ENCODE measurements at places on chromosomes 3 and 15.

- DNase-seq: no peak
- no peaks in the 10 kb centered on the region for H3K27me3 ChIP-seq
- H3K4me1 ChIP-seq: peaks cover 2% of the 10 kb centered on the region
- H3K27ac ChIP-seq: no peak overlapping the region
- H3K4me3 ChIP-seq: no peak overlapping the region
Observed at GRCh38 chr15:62486041-62486440, 321.0 kb upstream of the C2CD4B start.

GRCh38 chr15:55151631-55152030, 45.1 kb downstream of the RSL24D1 start:
- H3K36me3 ChIP-seq: no peaks in the 10 kb centered on the region
- H3K27me3 ChIP-seq: peaks cover 5% of the 10 kb centered on the region
- H3K4me3 ChIP-seq: no peak overlapping the region
- H3K4me1 ChIP-seq: no peaks in the 10 kb centered on the region
- H3K27ac ChIP-seq: no peak overlapping the region
- DNase-seq: no peak

- H3K4me3 ChIP-seq: no peak overlapping the region
- H3K36me3 ChIP-seq: no peaks in the 10 kb centered on the region
- H3K4me1 ChIP-seq: peaks cover 48% of the 10 kb centered on the region
- H3K27me3 ChIP-seq: no peaks in the 10 kb centered on the region
Observed at GRCh38 chr3:127732879-127733350, 60.2 kb downstream of the ABTB1 start.

GRCh38 chr3:64462203-64462602, 225.6 kb downstream of the ADAMTS9 start:
- H3K27me3 ChIP-seq: no peaks in the 10 kb centered on the region
- DNase-seq: no peak
- H3K4me3 ChIP-seq: no peak overlapping the region
- no peak overlapping the region for H3K27ac ChIP-seq
- H3K36me3 ChIP-seq: no peaks in the 10 kb centered on the region

DNA sequence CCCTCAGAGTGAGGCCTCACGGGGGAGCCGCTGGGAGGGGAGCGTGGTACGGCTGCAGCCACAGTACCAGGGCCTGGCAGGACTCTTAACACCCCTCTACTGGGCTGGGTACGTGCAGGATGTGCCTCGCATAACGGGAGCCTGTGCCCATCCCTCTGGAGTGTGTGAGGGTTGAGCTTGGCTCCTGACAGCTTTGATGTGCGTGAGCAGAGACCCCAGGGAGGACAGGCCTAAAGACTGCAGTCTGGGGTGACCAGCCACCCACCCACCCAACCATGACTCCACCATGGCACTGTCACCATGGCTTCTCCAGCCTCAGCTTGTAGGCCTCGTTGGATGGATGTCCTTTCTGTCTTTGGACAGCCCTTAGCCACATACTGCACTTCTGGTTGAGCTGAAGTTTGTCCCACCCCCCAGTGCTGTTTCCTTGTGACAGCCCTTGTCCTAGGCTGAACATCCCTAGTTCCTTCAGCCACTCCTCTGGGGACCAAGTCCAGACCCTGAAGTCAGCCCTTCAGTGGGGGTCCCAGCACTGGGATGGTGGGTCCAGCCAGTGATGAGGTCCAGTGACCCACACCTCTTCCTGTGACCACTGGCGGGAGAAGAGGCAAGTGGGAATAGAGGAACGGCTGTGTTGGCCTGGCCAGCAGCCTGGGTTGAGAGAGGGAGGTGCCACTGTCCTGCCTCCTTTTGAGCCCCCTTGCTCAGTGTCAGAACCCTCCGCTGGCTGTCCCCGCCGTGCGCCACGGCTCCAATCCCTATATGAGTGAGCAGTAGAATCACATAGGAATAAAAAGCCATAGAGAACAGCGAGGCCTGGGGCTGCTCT, 6.1 kb downstream of the GLYCTK start:
- no peaks in the 10 kb centered on the region for H3K36me3 ChIP-seq
- H3K27me3 ChIP-seq: no peaks in the 10 kb centered on the region
- no peak for DNase-seq

GRCh38 chr3:156691920-156692319, 17.5 kb downstream of the TIPARP start:
- H3K27ac ChIP-seq: peak overlapping the region; percentile 70
- DNase-seq: peak; percentile 80
- no peaks in the 10 kb centered on the region for H3K27me3 ChIP-seq
- peaks cover 90% of the 10 kb centered on the region for H3K4me1 ChIP-seq
- H3K36me3 ChIP-seq: peaks cover 68% of the 10 kb centered on the region

GRCh38 chr15:93257920-93258319, 168.9 kb upstream of the RGMA start:
- H3K27ac ChIP-seq: no peak overlapping the region
- no peaks in the 10 kb centered on the region for H3K36me3 ChIP-seq
- H3K4me1 ChIP-seq: no peaks in the 10 kb centered on the region

DNA sequence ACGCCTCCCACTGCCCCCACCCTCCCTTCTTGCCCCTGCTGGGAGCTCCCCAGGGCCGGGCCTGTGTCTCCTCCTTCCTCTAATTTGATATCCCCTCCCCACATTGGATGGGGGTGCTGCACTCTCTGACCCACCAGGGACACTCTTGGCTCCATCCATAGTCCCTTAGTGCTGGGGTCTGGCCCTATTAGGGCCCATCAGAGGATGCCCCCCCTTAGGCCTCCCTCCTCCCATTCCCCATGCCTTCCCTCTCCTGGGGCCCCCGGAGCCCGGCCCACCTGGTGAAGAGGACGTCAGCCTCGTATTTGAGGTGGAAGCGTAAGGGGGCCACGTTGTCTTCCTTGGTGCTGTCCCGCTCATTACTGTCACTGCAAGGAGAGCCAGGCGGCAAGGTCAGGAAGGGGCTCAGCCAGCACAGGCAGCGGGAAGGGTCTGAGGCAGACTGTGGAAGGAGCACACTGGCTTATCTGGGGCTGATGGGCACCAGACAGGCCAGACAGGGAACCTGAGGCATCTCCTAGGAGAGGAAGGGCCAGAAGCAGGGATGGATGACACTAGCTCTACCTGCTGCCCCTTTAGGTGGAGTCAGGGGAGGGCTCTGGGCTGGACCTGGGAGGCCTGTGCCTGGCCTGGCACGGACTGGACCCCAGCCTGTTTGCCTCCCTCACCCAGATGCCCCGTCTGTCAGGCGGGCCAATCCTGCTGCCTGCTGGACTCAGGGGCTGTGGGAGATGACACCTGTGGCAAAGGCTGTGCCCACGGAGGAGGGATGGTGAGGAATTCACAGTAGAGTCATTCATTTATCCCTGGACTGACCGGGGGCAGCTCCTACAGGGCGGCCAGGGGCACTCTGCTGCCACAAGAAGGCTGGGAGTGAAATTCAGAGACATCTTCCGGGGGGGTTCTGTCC, 36.2 kb downstream of the FEM1B start:
- H3K27me3 ChIP-seq: no peaks in the 10 kb centered on the region
- no peak overlapping the region for H3K4me3 ChIP-seq
- no peaks in the 10 kb centered on the region for H3K4me1 ChIP-seq
- no peak for DNase-seq

- H3K4me3 ChIP-seq: no peak overlapping the region
- H3K27me3 ChIP-seq: no peaks in the 10 kb centered on the region
- no peak overlapping the region for H3K27ac ChIP-seq
Observed at GRCh38 chr3:74561881-74562280, 52.6 kb downstream of the CNTN3 start.

DNA sequence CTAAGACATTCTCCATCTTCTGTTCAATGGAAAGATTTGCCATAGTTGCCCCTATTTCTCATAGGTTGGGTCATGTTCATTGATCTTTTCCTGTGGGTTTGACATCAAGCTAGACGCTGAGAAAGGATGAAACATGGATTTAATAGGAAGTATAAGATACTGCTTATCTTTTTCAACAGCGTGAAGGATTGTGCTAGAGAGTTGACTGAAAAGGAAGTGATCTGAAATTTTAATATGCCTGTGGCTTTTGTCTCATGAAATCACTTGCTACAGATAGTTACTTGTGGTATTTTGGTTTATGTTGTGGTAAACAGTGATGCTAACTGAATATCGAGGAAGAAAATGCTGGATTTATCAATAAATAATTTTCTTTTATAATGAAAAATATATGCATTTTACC, 442.9 kb downstream of the EDEM1 start:
- no peak overlapping the region for H3K27ac ChIP-seq
- H3K4me1 ChIP-seq: no peaks in the 10 kb centered on the region
- no peaks in the 10 kb centered on the region for H3K27me3 ChIP-seq
- H3K4me3 ChIP-seq: no peak overlapping the region

DNA sequence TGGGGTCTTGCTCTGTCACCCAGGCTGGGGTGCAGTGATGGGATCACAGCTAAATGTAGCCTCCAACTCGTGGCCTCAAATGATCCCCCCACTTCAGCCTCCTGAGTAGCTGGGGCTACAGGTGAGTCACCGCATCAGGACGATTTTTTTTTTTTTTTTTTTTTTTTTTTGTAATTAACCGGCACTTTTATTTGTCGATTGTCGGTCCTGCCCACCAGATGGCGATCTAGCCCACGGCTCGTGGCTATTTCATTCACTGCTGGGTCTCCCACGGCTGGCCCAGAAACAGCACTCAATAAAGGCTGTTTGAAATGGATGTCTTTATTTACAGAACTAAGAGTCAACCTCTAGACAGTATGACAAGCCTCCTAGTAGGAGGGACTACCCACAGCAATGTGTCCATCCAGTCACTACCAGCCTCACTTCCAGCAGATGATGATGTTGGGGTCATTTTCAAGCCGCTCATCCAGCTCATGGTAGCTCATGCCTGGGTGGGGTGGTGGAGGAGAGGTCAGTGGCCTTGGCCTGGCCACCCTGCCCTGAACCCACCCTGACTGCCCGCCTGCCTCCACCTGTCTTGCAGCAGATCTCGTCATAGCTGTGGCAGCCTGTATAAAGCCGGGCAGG, 1.8 kb upstream of the ZMYND10 start:
- H3K36me3 ChIP-seq: no peaks in the 10 kb centered on the region
- no peak overlapping the region for H3K27ac ChIP-seq
- H3K4me3 ChIP-seq: no peak overlapping the region
- no peaks in the 10 kb centered on the region for H3K27me3 ChIP-seq

DNA sequence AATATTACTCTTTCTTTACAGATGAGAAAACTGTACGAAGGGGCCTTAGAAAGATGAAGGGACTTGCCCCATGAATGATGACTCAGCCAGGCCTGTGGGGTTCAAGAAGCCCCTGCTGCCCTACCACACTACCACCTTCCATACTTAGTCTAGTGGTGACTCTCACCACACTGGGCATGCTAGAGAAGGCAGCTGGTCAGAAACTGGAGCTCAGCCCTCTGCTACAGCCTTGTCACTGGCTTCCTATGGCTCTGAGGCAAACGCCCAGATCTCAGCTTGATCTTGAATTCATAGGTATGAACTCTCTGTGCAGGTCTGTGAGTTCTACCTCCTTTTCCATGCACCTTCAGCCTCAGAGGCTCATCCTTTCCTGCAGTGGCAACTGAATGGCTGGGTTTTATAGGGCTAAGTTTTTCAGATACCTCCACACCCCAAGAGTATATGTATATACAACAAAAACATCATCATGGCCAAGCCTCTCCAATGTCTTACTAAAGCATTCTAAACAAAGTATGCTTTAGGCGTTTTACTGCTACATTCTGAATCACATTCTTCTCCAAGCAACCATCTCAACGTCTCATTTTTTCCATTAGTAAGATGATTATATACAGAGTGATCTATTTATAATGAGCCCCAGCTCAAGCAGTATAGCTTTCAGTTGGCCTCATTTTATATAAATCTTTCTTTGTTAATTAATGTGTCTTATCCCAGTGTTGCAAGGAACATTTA, 234.1 kb downstream of the GREM1 start:
- DNase-seq: no peak
- no peak overlapping the region for H3K27ac ChIP-seq
- no peak overlapping the region for H3K4me3 ChIP-seq

DNA sequence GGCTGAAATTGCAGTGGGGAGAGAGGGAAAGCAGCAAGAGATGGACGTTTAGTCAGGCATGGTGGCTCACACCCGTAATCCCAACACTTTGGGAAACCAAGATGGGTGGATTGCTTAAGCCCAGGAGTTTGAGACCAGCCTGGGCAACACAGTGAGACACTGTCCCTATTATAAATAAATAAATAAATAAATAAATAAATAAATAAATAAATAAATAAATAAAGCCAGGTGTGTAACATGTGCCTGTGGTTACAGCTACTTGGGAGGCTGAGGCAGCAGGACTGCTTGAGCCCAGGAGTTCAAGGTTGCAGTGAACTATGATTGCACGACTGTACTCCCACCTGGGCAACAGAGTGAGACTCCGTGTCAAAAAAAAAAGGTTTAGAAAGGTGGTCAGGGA, 54.0 kb upstream of the ARPP19 start:
- H3K27ac ChIP-seq: no peak overlapping the region
- H3K36me3 ChIP-seq: no peaks in the 10 kb centered on the region
- H3K27me3 ChIP-seq: no peaks in the 10 kb centered on the region
- DNase-seq: no peak

- H3K36me3 ChIP-seq: no peaks in the 10 kb centered on the region
- no peak overlapping the region for H3K27ac ChIP-seq
- no peak for DNase-seq
- peaks cover 8% of the 10 kb centered on the region for H3K27me3 ChIP-seq
- H3K4me1 ChIP-seq: peaks cover 10% of the 10 kb centered on the region
Observed at GRCh38 chr15:83104141-83104540, 3.3 kb upstream of the TM6SF1 start.

GRCh38 chr3:181855825-181856224, 144.1 kb downstream of the SOX2 start:
- H3K4me1 ChIP-seq: no peaks in the 10 kb centered on the region
- no peaks in the 10 kb centered on the region for H3K27me3 ChIP-seq
- H3K4me3 ChIP-seq: no peak overlapping the region
- no peak overlapping the region for H3K27ac ChIP-seq
- H3K36me3 ChIP-seq: no peaks in the 10 kb centered on the region

GRCh38 chr3:187209491-187209890, 12.2 kb downstream of the RTP1 start:
- no peak overlapping the region for H3K27ac ChIP-seq
- H3K36me3 ChIP-seq: no peaks in the 10 kb centered on the region
- H3K27me3 ChIP-seq: no peaks in the 10 kb centered on the region
- no peak for DNase-seq

DNA sequence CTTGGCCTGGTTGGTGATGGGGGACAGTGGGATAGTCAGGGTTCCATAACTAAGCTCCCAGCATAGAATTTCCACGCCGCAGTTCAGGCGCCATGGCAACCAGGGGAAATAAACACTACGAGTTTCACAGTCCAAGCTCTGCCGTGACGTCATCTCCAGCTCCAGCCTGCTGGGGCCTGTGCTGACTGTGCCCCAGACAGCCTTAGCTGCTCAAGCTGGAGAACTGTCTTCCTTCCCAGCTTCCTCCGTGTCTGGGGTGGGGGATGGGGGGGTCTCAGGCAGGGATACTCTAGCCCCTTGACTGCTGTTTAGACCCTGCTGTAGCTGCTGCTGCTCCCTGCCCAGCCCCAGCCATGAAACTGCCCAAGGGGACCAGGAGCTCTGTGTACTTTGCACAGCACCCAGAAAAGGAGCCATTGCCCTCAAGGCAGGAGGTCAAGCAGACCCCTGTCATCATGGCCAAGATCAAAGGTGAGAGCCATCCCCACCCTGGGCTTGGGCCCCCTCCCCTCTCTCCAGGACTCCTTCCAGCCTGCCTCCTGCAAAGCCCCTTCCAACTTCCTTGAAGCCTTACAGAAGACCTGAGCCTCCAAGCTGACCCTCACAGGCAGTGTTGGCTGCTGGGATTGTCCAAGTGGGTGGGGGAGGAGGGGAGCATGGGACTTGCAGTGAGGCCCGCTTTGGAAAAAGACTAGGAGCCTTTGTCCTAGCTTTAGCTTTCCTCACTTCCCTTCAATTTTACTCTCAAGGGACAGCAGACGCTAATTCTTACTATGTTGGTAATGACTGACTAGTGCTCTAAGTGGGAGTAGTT, 11.4 kb upstream of the CSPG4 start:
- H3K4me3 ChIP-seq: no peak overlapping the region
- no peaks in the 10 kb centered on the region for H3K36me3 ChIP-seq
- peak; percentile 72 for DNase-seq
- H3K27ac ChIP-seq: no peak overlapping the region
